ENCODE measurements at places on chromosomes 5 and 9.

DNA sequence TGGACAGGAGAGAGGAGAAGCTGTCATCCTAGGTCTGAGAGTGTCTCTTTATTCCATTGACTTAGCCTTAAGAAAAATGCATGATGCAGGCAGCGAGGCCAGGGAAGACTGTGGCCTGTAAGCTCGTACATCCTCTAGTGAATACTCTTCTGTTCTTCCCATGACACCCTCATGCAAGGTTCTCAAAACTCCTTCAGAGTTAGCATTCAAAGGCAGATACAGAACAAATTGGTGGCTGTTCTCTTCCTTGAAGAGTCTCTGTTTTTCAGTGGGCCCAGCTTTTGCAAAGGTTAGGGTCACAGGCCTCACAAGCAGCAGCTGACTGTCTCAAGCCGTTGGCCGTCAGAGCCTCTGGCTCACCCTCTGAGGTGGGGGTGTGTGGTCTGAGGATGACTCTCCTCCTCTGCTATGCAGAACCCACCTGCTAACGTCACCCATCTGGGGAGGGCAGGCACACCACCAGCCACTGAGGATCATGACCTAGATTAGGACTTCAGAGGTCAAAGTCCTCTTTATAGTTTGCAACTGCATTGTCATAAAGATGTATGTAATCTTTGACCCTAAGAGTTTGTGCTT lies 15.1 kb downstream of the ADCY2 start:
- DNase-seq: no peak

- DNase-seq: no peak
These were observed 136.9 kb downstream of the SEMA5A start for GRCh38 chr5:9408964-9409363.

DNA sequence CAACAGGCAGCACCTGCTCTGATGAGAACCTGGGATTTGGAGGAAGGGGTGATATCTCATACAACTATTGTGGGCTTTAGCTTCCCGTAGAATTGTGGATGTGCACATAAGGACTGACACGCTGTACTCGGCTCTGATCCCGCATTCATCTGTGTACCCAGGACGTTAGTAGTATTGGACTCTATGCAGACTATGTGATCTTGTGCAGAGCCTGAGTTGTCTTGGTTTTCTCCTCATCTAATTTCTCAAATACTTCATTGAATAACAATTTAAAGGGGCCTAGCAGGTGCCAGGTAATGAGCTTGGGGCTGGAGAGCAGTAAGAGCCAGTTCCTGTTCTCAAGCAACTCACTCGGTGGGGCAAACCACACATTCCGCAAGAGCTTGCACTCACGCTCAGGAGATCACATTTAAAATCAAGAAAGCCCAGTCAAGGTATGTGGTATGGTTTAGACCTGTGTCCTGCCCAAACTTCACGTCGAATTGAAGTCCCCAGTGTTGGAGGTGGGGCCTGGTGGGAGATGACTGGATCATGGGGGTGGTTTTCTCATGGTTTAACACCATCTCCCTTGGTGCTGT lies 14.8 kb downstream of the C5orf15 start:
- no peak for DNase-seq

DNA sequence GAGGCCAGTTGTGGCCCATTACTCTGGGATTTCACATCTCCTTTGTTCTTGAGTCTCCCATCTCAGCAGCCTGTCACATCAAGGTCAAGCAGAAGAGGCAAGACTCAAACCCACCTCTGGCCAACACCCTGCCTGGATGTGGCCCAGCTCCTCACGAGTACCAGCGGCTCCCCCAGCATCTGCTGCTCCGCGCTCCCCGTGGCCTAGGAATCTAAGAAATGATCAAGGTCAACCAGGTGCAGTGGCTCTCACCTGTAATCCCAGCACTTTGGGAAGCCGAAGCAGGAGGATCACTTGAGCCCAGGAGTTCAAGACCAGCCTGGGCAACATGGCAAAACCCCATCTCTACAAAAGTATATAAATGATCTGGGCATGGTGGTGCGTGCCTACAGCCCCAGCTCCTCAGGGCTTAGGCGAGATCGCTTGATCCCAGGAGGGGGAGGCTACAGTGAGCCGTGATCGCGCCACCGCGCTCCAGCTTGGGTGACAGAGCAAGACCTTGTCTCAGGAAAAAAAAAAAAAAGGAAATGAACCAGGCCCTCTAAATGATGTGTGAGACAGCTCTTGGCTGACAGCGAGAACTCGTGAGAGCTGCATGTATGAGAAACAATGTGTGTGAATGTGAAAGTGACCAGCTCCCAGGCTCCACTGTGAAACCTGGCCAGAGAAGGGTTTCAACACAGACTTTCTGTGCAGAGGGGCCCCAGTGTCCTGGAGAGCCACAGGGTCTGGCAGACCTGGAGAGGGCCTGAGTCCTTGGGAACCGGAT lies 61.6 kb upstream of the ANGPTL2 start:
- no peak for DNase-seq
